Muscle of leg (tissue), 16 donors: ENCODE measurements at places on chromosomes 12 and 14. TPM values are rescaled to one million over a fixed set of nuclear protein-coding genes. Genes with fewer than 3 reads are reported as not detected.

Gene GZMB
- 0.22 TPM for total RNA-seq

- no peak overlapping the region for H3K27ac ChIP-seq
- H3K36me3 ChIP-seq, result no peaks in the 10 kb centered on the region
- H3K4me3 ChIP-seq, result no peak overlapping the region
- H3K4me1 ChIP-seq, result peaks cover 24% of the 10 kb centered on the region
- DNase-seq, result peak; percentile 49
Measured at GRCh38 chr12:132400011-132400641, 70.7 kb upstream of the GALNT9 start.

Gene ITGB7
- total RNA-seq, result 0.80 TPM

GRCh38 chr12:29149691-29150281 is 708 bp downstream of the FAR2 start:
- H3K27me3 ChIP-seq, result peaks cover 2% of the 10 kb centered on the region
- no peaks in the 10 kb centered on the region for H3K36me3 ChIP-seq
- no peak for DNase-seq
- H3K4me1 ChIP-seq, result peaks cover 16% of the 10 kb centered on the region

DNA sequence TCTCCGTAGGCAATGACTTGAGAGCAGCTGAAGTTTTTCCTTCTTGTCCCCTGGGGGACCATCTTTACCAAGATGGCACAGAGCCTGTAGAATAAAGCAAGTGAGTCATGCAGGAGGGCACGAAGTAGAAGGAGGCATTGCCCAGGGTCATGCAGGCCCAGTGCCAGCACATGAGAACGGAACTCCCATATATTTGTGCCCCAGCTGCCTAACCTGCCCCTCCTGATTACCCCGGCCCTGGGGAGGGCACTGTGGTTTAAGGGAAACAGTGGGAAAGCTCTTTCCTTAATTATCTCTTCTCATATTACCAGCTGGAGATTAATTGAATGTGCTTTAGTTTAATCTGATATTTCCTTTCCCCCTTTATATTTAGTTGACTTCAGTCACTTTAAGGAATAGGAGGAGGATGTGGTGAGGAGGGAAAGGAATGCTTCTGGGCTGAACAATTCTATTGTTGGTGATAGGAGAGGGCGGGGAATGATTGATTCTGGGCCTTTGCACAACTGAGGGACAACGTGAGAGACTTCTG is 51.9 kb downstream of the RASSF8 start:
- no peaks in the 10 kb centered on the region for H3K27me3 ChIP-seq
- peaks cover 2% of the 10 kb centered on the region for H3K4me1 ChIP-seq
- H3K27ac ChIP-seq, result peak overlapping the region; percentile 63

Gene C14orf93
- 10.0 TPM for total RNA-seq
